ENCODE measurements at places on chromosomes 4 and X.
A peak's percentile ranks its signal among the peaks of the same experiment; 100 is the strongest.

- DNase-seq, result no peak
Observed at GRCh38 chr4:143597276-143597675, 83.8 kb downstream of the SMARCA5 start.

- no peak for DNase-seq
Observed at GRCh38 chr4:163875327-163875726, 380.8 kb downstream of the TMA16 start.

DNA sequence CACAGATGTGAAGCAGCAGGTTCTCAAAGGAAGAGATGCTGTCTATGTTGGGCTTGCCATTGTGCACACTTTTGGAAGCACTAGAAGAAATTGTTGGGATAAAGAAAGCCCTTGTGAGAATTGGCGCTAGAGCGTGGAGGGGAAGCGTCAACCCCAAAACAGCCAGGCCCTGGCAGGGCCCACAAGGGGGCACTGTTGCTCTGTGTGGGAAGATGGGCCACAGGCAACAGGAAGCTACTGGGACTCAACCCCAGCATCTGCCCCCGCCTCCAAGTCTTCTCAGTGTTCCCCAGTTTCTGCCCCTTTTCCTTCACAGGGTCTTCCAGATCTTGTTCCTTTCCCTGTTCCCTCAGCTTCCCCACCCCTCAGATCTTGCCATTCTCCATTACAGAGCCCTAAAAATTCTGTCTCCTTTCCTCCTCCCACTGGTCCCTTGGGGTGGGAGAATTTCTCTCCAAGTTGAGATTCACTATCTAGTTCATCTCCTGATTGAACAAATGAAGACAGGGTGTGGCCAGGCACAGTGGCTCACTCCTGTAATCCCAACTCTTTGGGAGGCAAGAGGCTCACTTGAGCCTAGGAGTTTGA, 85.5 kb downstream of the STARD8 start:
- DNase-seq, result peak; percentile 2

DNA sequence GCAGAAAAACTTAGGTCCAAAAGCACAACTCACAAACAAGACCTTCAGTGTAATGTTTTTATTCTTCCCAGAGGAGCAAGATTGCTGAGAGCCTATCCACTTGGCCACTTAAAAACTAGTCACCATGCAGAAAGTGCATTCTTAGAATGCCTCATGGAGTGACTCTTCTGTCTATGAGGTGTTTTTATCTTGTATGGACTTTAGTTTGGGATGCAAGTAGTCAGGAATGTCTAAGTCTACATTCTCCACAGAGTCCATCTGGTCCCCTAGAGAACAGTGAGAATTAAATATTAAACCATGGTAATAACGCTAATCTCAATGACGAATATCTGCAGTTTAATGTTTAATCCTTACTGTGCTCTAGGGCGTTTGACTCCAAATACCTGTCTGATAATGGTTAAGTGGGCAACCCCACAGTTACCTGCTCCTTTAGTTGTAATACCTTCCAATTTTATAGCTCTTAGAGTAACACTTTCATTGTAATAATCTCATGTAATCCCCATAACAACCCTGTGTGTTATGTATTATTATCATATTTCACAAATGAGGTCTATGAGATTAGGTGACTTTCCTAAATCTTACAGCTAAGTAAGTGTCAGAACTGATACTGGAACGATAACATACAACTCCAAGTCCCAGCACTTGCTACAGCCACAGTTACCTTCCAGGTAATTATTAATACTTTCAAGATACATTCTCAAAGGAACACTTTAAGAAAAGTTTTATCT, 235.6 kb upstream of the JADE1 start:
- DNase-seq, result no peak

DNA sequence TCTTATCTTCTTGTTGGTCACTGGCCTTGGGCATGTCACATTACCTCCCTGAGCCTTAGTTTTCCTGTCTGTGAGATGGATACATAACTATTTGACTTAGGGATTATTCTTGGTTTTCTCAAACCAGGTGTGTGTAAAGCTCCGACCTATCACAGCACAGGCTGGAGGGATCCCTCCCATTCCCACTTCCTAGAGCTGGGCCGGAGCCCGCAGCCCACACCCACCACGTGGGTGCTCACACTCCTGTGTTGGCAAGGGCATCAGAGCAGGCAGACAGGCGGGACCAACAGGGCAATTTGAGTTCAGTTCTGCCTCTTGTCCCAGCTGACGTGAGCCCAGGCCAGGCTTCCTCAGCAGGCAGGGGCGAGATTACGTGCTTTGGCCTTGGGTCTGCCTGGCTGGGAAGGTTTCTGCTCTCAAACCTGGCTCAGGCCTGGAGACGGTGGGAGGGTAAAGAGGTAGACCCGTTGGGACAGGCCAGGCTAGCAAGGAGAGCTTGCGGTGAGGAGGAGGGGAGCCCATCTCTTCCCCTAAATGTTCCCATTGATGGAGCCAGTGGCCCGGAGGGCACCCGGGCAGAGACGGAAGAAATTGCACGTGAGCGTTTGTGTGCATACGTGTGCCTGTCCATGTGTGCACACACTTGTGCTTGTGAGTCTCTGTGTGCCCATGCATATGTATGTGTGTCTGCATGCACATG, 734 bp upstream of the SH3TC1 start:
- no peak for DNase-seq

GRCh38 chr4:123597586-123597985, 201.0 kb downstream of the SPRY1 start:
- no peak for DNase-seq

DNA sequence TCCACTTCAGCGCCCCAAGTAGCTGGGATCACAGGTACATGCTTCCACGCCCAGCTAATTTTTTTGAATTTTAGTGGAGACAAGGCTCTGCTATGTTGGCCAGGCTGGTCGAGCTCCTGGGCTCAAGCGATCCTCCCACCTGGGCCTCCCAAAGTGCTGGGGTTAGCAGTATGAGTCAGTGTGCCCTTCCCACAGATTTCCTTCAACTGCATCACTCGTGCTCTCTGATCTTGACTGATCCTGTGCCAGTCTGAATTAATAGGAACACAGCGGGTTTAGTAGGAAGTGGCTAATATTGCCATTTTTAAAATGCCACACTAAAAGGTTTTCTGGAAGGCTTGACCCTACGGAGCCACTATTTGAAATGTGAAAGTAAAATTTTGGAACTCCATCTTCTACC, 4.3 kb upstream of the SHROOM2 start:
- no peak for DNase-seq

DNA sequence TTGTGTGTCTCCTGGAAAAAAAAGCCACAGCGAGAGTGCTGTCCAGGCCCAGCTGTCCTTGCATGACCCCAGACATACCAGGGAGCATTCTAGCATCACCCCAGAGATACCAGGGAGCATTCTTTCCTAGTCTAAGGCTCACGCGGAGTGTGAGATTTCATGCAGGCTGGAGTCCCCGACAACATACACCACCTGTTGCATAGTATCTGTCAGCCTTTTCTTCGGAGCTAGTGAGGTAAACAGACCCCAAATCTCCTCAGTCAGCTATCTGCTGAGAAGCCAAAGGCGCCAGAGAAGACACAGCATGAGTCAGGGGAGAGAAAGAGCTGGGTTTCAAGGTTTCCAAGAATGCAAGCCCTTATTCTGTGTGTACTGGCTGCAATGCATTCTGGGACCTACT, 23.1 kb upstream of the ZXDA start:
- DNase-seq, result no peak

GRCh38 chr4:160233141-160233540, 1130.3 kb downstream of the RAPGEF2 start:
- no peak for DNase-seq

DNA sequence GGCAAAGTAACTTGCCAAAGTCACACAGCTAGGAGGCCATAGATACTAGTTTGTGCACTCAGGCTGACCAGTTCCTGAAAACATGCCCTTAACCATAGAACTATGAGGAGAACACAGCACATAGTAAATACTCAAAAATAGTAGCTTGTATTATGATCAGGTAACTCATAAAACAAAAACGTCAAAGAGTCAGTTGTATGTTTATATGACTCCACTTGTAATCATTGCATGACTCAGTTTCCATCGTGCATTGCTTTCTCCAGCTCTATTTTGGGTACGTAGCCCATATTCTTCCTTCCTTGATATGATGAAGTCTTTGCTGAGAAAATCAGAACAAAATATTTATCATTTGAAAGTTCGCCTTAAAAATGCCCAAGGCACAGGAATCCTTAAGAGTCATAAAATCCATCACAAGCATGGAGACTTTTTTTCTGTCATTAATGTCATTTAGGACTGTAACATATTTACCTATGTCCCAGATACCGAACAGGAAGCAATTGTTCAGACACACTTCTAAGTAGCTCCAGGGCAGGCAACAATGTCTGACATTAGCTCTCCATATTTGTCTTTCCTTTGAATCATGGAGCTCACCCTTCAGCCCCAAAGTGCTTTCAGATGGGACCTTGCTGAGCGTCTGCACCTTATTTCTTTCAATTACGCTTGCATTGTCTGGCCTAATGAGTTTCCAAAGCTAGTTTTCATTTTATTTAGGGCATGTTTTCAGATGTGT, 11.2 kb upstream of the MID1 start:
- DNase-seq, result no peak

GRCh38 chr4:144509088-144510015, 136.6 kb upstream of the HHIP start:
- DNase-seq, result no peak

GRCh38 chrX:48508400-48509244, at the start of gene PORCN:
Gene PORCN (plus strand): TSS chrX:48508992. CDS start chrX:48509821, 829 bp downstream.
- peak; percentile 81 for DNase-seq

GRCh38 chrX:119817130-119817690, 25.8 kb upstream of the RPL39 start:
- no peak for DNase-seq

GRCh38 chrX:107288676-107289075, 82.3 kb downstream of the DNAAF6 start:
- no peak for DNase-seq

DNA sequence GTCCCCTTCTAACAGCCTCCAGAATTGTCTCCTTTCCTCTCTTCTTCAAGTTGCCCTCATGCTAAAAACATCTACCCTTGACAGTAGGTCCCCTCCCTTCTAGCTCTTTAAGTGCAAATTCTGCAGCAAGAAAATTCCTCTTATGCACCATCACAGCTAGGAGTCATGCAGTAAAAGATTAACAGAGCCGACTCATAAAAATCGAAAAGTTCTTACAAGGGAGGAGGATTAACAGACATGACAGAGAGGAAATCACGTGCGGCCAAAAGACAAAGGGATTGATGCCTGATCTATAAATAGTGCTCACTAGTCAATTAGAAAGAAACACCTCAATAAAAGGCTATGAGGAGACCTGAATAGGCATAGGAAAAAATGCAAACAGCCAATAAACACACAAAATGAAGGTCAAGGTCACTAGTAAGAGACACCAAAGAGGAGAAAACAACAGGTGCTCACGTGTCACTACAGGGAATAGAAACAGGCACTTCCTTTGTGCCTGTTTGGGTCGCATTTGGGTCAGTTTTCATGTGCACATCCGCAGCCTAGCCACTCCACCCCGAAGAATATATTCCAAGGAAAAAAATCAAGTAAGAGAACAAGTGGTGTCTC, 3.4 kb downstream of the RNF212 start:
- DNase-seq, result no peak

GRCh38 chr4:78645853-78646757, 94.5 kb downstream of the ANXA3 start:
- no peak for DNase-seq

GRCh38 chr4:113497154-113497884, 264.2 kb downstream of the CAMK2D start:
- DNase-seq, result no peak

GRCh38 chrX:139692506-139692849, 15.5 kb downstream of the MCF2 start:
- no peak for DNase-seq

GRCh38 chrX:13666836-13667235, 13.9 kb downstream of the TCEANC start:
- no peak for DNase-seq

DNA sequence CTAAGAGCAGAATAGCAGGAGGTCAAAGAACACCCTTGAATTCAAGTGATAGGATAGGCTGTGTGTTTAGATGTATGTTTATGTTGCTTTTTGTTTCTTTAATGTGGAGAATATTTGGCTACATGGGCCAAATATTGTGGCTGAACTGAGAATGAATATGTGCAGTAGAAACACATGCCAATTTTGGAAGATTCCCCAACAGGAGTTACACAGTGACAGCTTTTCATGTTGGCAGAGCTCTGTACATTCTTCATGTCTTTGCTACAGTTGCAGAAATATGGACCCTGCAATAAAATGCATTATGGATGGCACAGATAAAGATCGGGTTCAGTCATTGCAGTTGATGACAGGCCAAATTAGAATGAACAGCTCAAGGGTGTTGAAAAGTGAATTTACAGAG, 82.8 kb upstream of the SLC4A4 start:
- no peak for DNase-seq

GRCh38 chr4:53767482-53767881, 176.2 kb upstream of the LNX1 start:
- DNase-seq, result no peak

DNA sequence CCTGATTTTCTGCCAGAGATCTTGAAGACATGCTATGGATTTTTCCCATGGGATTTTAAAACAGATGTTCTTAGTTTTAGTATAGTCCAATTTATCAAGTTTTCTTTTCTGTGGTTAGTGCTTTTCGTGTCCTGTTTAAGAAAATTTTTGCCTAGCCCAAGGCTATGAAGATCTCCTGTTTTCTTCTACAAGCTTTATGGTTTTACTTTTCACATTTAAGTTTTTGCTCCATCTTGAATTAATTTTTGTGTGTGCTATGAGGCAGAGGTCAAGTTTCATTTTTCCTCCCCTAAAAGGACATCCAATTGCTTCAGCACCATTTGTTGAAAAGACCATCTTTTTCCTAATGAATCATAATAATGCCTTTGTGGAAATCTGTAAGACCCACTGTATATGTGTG, 65.6 kb downstream of the POLR2B start:
- DNase-seq, result no peak

DNA sequence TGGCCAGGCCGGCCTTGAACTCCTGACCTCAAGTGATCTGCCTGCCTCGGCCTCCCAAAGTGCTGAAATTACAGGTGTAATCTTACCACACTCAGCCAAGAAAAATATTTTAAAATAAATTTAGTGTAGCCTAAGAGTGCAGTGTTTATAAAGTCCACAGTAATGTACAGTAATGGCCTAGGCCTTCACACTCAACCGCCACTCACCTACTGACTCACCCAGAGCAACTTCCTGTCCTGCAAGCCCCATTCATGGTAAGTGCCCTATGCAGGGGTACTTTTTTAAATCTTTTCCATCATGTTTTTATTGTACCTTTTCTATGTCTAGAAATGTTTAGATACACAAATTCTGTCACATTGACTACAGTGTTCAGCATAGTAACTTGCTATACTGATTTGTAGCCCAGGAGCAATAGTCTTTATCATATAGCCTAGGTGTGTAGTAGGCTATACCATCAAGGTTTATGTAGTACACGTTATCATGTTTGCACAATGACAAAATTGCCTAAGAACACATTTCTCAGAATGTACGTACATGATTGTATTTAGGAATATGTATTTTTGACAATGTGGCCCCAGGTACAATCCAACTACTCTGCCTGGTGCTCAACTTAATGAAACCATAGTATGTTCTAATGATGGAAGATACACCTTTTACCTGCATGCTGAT, 455.2 kb downstream of the PCDH7 start:
- no peak for DNase-seq

GRCh38 chr4:147586637-147587036, 30.6 kb upstream of the TMEM184C start:
- no peak for DNase-seq

GRCh38 chr4:172740434-172740833, 428.2 kb upstream of the GALNT7 start:
- no peak for DNase-seq

GRCh38 chrX:24014388-24015018, 12.5 kb downstream of the KLHL15 start:
- DNase-seq, result peak; percentile 11

Measured in stimulated activated CD4-positive, alpha-beta T cell treated with anti-CD3 and anti-CD28 coated beads, TNF-alpha, amount 100 ng/mL, for 24 hours (primary cell).